ENCODE measurements at places on chromosomes 6 and 20.
A peak's percentile ranks its signal among the peaks of the same experiment; 100 is the strongest.

GRCh38 chr6:6565488-6565887 is 23.0 kb upstream of the LY86 start:
- DNase-seq = no peak

GRCh38 chr20:22692119-22692475 is 107.7 kb upstream of the FOXA2 start:
- DNase-seq = no peak

- no peak for DNase-seq
These were observed 84.3 kb upstream of the THBS2 start for GRCh38 chr6:169337886-169338445.

DNA sequence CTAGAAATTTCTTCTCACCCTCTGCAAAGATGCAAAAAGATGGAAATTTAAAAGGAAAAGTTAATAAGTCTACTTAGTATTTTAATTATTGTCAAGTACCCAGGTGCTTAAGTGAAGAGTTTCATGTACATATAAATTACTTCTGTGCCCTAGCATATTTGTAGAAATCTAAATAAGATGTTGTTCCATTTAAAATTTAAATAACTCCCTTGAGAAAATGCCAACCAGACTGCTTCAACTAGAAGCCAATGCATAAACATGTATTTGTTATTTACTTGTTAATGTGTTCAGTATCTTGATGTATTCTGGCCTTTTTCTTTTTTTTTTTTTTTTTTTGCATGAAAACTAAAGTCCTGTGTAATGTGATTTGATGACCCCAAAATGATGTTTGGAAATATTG is 6.3 kb upstream of the TMEM244 start:
- no peak for DNase-seq

DNA sequence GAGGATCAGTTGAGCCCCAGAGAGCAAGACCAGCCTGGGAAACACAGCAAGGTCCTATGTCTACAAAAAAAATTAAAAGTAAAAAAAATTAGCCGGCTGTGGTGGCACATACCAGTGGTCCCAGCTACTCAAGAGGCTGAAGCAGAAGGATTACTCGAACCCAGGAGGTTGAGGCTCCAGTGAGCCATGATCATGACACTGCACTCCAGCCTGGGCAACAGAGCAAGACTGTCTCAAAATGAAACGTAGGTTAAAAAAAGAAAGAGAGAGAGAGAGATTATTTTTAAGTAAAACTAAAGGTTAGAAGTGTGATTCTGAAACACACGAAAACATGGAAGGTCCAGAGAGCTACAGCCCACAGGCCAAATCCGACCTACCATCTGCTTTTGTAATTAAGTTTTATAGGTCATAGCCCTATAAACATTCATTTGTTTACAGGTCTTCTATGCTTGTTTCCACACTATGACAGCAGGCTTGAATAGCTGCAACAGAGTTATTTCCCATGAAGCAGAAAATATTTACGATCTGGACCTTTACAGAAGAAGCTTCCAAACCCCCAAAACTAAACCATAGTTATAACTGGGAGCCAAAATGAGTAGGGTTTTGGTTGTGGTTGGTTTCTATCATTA is 279.7 kb downstream of the GMDS start:
- DNase-seq = no peak

DNA sequence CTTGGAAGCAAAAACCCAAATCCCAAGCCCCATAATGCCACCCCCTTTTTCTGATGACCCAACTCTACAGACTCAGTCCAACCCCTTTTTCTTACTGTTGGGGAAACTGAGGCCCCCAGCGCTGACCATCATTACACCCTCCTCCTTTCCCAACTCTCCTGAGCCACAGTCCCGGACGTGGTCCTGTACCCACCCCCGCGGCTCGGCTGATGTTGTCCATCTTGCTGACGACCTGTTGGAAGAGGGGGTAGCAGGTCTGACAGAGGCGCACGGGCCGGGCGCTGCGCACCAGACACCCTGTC is 533 bp downstream of the OSTM1 start:
- no peak for DNase-seq

- no peak for DNase-seq
These were observed 178.0 kb downstream of the ATXN1 start for GRCh38 chr6:16583144-16583762.

- DNase-seq = no peak
These were observed 2.8 kb upstream of the RNF24 start for GRCh38 chr20:4018023-4018748.

GRCh38 chr6:99446076-99446475 is 21.0 kb upstream of the PNISR start:
- DNase-seq = no peak

GRCh38 chr6:24864343-24864742 is 65.6 kb upstream of the ARMH2 start:
- DNase-seq = no peak

GRCh38 chr6:71289039-71289801 is 609 bp downstream of the OGFRL1 start:
- DNase-seq = peak; percentile 41

- DNase-seq = no peak
These were observed 9.2 kb downstream of the FRS3 start for GRCh38 chr6:41770381-41771057.

GRCh38 chr20:59323731-59324130 is 23.3 kb downstream of the EDN3 start:
- no peak for DNase-seq

GRCh38 chr6:3370361-3371221 is 86.3 kb downstream of the SLC22A23 start:
- DNase-seq = no peak

DNA sequence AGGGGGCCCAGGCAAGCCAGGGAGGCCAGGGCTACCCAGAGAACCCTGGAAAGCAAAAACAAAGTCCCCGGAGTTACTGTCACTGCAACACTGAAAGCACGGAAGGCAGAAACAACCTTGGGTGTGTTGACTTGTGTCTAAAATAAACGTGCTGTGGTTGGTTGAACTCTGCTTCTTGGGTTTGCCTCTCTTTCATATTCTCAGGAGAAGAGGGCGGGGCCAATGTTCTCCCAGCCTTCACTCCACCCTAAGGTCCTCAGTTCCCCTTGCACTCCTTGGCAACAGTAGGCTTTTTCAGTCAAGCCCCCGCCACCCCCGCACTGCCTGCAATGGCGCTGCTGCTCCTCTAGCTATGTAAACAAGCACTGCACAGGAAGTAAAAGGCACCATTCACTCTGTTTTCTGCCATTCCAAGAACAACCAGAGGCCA is 60.9 kb downstream of the COL9A1 start:
- DNase-seq = no peak

DNA sequence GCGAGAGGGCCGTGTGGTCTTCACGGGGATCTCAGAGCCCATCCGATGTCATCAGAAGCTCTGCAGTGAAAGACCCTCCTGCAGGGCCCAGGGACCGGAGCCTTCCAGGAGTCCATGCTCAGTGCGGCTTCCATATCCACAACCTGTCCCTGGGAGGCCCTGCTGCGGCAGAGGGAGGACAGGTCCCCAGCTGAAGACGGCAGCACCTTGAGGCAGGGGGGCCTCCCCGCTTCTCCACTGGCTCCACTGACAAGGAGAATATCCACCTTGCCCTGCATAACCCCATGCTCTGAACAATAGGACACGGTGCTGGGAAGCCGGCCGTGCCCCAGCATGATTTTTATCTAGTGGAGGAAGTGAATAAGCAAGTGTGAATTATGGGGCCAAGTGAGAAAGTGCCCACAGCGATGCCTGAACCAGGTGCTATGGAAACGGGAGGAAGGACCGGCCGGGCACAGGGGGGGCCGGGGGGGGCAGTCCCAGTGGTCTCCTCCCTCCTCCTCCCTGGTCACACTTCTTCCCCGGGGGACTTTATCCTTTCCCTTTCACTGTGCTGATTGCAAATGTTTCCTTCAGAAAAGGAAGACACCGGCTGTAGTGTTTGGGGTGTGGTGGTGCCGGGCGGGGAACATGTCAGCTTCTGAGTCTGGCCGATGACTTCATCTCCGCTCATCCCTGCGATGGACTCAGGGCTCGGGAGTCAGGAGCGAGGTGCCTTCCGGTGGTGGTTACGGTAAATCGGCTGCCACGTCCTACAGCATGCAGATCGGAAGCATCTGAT is 225.1 kb downstream of the ERMARD start:
- DNase-seq = no peak

DNA sequence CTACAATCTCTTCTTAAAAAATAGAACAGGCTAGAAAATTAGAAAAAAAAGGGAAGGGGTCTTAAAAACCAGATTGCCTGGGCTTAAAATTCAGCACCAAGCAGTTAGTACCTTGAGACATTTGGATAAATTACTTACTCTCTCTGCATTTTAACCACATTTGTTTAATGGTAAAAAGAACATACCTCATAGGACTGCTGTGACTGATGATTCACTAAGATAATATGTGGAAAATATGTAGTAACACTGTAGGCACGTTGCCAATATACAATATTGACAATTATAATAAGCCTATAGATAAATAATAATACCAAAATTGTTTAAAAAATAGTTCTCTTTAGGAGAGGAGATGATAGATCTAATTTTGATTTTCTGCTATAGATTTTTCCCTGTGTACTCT is 750.4 kb downstream of the TENT5A start:
- DNase-seq = no peak

- DNase-seq = no peak
These were observed 279.6 kb upstream of the JAG1 start for GRCh38 chr20:10953437-10953836.

GRCh38 chr6:53628354-53629119 is 37.0 kb downstream of the KLHL31 start:
- no peak for DNase-seq

- DNase-seq = no peak
These were observed 72.6 kb upstream of the RNF24 start for GRCh38 chr20:4087923-4088322.

DNA sequence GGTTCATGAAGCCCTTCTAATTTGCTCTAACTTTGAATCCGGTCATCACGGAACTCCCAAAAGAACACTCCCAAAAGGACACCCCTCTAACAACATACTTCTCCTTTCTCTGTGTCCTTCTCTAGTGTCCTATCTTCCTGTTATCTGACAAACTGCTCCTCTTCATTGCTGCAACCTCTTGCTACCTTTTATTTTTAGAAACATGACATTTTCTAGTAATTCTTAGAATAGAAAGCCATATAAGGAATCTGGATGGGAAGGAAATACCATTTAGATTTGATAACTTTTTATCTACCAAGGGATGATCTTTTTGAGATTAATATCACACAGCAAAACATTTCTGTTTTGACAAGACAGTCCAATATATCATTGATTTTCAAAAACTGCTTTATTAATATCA is 63.1 kb downstream of the COL12A1 start:
- no peak for DNase-seq

DNA sequence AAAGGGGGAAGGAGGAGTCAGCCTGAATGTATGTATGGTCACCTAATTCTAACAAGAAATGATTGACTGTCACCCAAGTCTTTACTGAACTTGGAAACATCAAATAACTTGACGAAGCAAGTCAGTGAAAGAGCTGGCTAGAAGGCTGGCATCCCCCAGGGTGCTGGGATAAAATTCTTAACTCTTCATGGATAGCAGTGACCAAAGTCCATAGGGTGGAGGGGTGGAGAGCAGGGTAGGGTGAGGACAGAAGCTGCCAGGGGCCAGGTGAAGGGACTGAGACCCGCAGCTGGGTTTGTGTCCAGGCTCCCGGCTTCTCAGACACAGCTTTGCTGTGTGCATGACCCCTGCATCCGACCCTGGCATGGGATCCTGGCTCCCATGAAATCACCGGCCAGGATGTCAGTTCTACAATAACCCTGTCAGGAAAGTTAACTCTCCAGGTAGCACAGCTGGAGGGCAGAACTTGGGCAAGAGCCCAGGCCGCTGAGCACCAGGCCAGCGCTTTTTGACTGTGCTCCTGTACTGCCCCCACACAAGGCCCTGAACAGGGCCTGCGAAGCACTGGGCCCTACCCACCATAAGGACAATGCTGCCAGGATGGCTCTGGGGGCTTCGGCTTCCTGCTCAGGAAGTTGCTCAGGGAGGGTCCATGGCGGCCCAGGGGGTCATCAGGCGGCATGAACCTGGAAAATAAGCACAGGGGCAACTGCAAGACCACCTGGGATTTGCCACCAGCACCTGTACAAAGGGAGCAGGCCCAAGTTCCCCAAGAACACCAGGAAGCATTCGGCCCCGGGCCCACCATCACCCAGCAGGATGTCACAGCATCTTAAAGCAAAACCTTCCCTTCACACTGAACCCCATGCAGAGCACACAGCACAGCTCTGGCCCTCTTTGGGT is 32.5 kb downstream of the ZC3H12D start:
- DNase-seq = no peak

DNA sequence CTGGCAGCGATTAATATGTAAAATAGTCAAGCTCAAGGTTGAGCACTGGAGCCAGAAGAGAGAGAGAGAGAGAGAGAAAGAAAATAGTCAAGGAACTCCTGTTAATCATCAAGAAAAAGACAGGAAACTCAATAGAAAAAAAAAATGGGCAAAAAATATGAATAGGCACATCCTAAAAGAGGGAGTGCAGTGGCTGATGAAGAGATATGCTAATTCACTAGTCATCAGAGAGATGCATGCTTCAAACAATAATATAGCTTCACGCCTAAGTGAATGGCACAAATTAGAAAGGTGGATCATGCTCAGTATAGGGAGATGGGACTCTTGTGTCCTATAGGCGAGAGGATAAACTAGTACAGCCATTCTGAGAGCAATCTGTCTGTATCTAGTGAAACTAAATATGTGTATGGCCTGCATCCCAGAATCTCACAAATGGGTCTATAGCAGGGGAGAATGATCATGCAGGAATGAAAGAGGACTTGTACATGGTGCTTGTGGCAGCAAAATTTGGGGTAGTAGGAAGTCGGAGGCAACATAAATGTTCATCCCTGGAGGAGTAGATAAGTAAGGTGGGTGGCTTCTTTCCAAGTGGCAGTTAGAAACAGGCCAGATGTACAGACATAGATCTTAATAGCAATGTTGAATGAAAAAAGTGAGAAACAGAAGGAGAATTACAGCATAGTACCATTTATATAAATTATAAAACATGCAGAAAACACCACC is 176.8 kb downstream of the VEGFA start:
- DNase-seq = no peak

- DNase-seq = no peak
These were observed 6.3 kb downstream of the PPP1R16B start for GRCh38 chr20:38811769-38812168.

DNA sequence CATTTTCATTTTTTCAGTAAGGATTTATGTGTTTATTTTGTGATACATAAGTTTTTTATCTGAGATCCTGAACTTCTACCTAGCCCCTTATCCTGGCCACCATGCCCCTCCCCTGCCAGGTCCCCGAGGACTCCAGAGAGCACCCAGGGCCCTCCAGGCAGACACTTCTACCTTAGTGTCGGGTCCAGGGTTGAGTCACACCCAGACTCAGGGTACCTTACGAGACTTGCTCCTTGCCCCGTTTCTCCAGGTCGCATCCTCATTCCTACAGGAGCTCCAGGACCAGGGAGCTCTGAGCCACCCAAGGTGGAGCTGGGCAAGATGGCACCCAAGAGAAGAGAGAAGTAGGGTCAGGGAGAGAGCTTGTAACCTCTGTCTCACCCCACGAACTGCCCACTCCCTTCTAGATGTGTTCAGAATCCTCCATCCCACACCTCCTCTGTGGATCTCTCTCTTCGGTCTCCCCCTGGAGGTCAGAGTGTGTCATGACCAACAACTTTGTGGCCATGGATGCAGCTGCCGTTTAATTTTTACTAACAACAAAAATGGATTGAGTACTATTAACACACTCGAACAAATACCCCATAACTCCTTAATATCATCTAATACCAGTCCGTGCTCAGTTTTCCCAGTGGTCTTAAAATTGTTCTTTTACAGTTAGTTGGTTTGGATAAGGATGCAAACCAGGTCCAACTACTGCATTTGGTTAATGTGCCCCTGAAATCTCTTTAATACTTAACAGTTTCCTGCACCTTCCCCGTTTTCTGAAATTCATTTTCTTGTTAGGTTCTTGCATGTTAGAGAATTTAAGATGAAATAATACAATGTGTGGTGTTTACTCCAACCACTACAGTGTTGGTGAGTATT is 130.6 kb upstream of the INSM1 start:
- no peak for DNase-seq

All from GM06990 (cell line).